ENCODE measurements at places on chromosomes 11 and 22.
A peak's percentile ranks its signal among the peaks of the same experiment; 100 is the strongest.

DNA sequence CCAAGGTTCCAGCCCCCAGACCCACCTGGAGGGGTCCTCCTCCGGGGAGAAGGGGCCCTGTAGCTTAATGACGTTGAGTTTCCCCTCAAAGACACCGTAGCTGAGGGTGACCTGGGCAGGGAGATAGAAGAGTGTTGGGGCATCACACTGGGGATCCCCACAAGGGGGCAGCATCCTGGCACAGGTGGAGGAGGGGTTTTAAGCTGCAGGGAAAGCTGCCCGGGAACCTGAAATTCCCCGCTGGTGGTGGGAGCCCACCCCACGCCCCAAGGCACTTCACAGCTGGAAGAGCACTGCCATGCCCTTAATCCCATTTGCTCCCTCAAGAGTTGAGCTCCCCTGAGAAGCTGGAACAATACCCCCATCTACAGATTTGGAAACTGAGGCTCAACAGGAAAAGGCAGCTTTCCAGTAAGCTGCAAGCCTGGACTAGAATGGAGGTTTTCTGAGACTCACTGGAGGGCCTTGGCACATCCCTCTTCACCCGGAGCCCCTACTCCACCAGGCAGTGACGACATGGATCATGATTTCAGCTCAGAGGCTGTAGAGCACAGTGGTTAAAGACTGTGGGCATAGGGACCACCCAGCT lies 13.7 kb downstream of the MFNG start:
- DNase-seq = no peak

GRCh38 chr11:1889224-1889930 lies 2.3 kb downstream of the PRR33 start:
- DNase-seq = no peak

DNA sequence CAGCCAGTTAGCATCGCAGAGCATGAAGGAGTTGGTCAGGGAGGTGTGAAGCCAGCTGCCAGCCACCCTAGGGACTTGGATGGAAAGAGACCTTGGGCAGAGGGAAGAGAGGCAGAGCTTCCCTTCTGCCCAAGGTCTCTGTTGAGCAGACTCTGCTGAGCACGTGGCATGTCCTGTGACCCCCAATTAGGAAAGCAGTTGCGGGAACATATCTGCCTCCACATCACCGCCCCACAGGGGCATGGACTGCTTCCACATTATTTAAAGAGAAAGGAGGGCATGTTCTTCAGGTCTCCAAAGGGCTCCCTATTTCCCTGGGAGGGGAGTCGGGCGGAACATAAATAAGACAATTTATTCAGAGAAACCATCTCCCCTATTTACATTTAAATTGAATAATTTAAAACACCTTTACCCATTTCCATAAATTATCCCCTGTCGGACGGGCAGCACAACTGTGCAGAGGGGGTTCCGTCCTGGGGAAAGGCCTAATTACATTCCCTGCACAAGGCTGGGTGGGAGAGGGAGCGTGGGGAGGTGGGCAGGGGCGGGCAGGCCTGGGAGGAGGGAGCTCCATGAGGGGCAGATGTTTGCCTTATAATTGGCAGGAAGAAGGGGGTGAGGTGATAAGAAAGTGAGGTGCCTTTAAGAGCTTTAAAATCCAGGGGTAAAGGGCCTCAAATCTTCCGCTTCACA lies 88.8 kb upstream of the THY1 start:
- no peak for DNase-seq

- DNase-seq = peak; percentile 88
Observed at GRCh38 chr22:44357966-44358465, 45.3 kb upstream of the SHISAL1 start.

DNA sequence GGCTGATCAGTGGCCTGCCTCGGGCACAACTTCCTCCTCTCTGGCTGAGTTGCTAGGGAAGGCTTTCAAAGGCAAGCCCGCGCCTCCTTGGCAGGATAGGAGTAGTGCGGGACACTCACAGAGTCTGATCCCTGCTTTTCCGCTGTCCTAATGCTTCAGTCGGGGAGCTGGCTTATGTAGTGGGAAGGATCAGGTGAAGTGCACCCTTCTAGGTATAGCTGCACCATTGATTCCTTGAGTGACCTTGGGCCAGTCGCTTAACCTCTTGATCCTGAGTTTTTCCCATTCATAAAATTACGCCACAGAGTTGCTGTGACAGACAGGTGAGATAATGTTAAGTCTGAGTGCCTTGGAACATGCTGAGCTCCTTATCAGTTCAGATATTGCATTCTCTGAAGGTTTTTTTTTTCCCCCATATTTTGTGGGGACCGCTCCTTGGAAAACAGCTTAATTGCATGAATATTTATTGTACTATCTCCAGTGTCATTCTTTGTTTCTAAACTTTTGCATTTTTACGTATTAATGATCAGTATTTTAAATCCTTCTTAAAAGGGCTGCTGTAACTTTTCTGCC lies 961 bp downstream of the IPO7 start:
- no peak for DNase-seq

GRCh38 chr11:95829580-95830259 lies 39.4 kb downstream of the CEP57 start:
- DNase-seq = no peak

GRCh38 chr11:128057786-128058395 lies 529.5 kb downstream of the ETS1 start:
- DNase-seq = no peak

GRCh38 chr11:117876341-117877119 lies at the start of gene FXYD6:
Gene FXYD6 (minus strand): TSS chr11:117876658. CDS start chr11:117842776, 33,882 bp downstream.
- DNase-seq = no peak

DNA sequence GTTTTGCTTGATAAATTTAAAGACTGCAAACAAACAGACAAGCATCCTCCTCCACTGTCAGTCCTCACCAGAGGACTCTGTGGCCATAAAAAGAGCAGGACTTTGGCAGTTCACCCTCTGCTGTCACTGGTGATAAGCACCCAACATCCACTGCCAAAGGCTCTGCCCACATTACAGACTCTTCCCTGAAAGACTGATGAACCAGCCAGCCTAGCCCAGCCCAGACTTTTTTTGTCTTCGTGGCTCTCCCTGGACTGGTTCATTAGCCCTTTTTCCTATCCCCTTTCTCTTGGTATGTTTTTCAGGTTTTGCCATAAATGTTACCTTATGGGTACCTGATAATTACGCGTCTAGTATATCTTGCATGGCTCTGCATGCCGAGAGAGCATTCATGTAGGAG lies 15.1 kb downstream of the ST14 start:
- DNase-seq = no peak

GRCh38 chr11:98800696-98801095 lies 220.1 kb upstream of the CNTN5 start:
- no peak for DNase-seq

GRCh38 chr11:95148938-95149337 lies 59.3 kb downstream of the ENDOD1 start:
- no peak for DNase-seq

- no peak for DNase-seq
Observed at GRCh38 chr22:50569896-50570535, 7.3 kb upstream of the SYCE3 start.

- no peak for DNase-seq
Observed at GRCh38 chr22:26574001-26574723, 15.8 kb downstream of the TPST2 start.

GRCh38 chr11:13277768-13278608 lies at the start of gene BMAL1:
Gene BMAL1 (plus strand): TSS chr11:13277790. CDS start chr11:13354309, 76,519 bp downstream.
- DNase-seq = no peak

DNA sequence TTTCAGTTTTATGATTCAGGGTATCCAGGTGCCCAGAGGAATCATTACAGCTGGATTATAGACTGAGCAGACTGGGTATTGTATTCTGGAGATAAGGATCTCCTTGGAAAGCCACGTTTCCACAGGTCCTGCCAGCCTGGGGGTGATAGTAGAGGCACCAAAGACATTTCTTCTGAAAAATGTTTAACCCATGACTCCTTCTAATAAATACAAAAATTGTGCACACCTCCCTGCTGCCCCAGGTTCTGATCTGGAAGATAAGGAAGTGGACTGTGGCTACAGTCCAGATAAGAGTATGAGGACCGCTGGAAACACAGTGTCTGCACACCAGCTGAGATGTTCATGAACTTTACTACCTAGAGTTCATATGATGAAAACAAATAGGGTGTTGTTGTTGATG lies 192.5 kb downstream of the DBX1 start:
- no peak for DNase-seq

DNA sequence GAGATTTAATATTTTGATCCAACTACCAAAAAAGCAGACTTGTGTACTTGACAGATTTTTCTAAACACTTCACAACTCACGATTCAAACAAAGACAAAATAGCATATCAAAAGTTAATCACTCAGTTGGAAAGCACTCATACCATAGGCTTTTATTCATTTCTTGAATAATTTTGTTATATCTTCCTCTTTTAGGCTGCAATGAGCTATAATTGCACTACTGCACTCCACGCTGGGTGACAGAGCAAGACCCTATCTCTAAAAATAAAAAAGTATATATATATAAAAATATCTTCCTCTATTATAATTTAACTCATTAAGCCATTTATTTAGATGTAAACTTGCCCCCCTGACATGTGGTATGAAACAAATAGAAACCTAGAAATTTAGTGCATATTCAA lies 19.9 kb downstream of the SC5D start:
- DNase-seq = no peak

GRCh38 chr11:28542561-28542960 lies 434.4 kb downstream of the METTL15 start:
- no peak for DNase-seq

Measured in SHP77 treated with DMSO at 0.1 percent for 48 hours (cell line).